Skeletal muscle tissue (tissue), 5 donors: ENCODE measurements at places on chromosomes 3 and 15. TPM values are rescaled to one million over a fixed set of nuclear protein-coding genes. Genes with fewer than 3 reads are reported as not detected.

Gene EPHA3
- total RNA-seq: 27.7 TPM

Gene PCSK6
- 11.5 TPM for total RNA-seq

Gene CFAP91
- total RNA-seq: under 0.01 TPM

Gene SENP2
- 39.1 TPM for total RNA-seq

Gene XCR1
- not detected for total RNA-seq

Gene RETNLB
- total RNA-seq: not detected

Gene C3orf80
- total RNA-seq: not detected

Gene PLA2G4E
- 0.52 TPM for total RNA-seq

Gene CASR
- total RNA-seq: not detected

Gene GPR15
- total RNA-seq: not detected

Gene ZNF502
- 5.2 TPM for total RNA-seq

Gene ATP2B2
- total RNA-seq: 3.7 TPM

Gene UCN2
- not detected for total RNA-seq

Gene ZWILCH
- 14.1 TPM for total RNA-seq

Gene CFAP100
- not detected for total RNA-seq

Gene PIERCE2
- 0.52 TPM for total RNA-seq

Gene DVL3
- total RNA-seq: 23.5 TPM

Gene C3orf20
- total RNA-seq: 0.52 TPM

Gene SLC24A5
- total RNA-seq: not detected

Gene TOPBP1
- 21.4 TPM for total RNA-seq

Gene ONECUT1
- not detected for total RNA-seq

Gene SAMMSON
- under 0.01 TPM for total RNA-seq

Gene CLDN16
- under 0.01 TPM for total RNA-seq

Gene COL6A5
- not detected for total RNA-seq

Gene TWF2
- 18.8 TPM for total RNA-seq

Gene LRRIQ4
- total RNA-seq: not detected

Gene FAM131A
- total RNA-seq: 9.4 TPM

Gene GOLGB1
- 20.4 TPM for total RNA-seq

Gene PLS1
- total RNA-seq: not detected

Gene MINAR1
- 1.6 TPM for total RNA-seq

Gene RTP1
- total RNA-seq: not detected

Gene MEIS2
- total RNA-seq: 4.2 TPM

Gene DPPA4
- 0.52 TPM for total RNA-seq

Gene LRTM1
- 106 TPM for total RNA-seq

Gene BHLHE40
- 11.0 TPM for total RNA-seq

Gene SERPINI1
- 17.7 TPM for total RNA-seq

Gene KCNH8
- total RNA-seq: under 0.01 TPM

Gene STAC
- total RNA-seq: 49.1 TPM

Gene STRIT1
- total RNA-seq: 1.0 TPM

Gene GP5
- total RNA-seq: under 0.01 TPM

Gene ZDHHC23
- 1.0 TPM for total RNA-seq

Gene SCAMP5
- total RNA-seq: 1.6 TPM

Gene GADL1
- 25.1 TPM for total RNA-seq

Gene MEX3B
- 11.0 TPM for total RNA-seq

Gene SPSB4
- total RNA-seq: 12.0 TPM

Gene RTP3
- total RNA-seq: under 0.01 TPM

Gene CDHR4
- total RNA-seq: not detected

Gene GP9
- total RNA-seq: not detected
